ENCODE measurements at places on chromosomes 5 and 9. TPM values are rescaled to one million over a fixed set of nuclear protein-coding genes. Genes with fewer than 3 reads are reported as not detected.
A peak's percentile ranks its signal among the peaks of the same experiment; 100 is the strongest.

GFI1B gene
- 0.19 TPM for total RNA-seq

- DNase-seq, result no peak
These were observed 925.3 kb upstream of the CDH10 start for GRCh38 chr5:25570067-25570583.

TSLP gene
- 0.54 TPM for total RNA-seq

PCDHA13 gene
- total RNA-seq, result not detected

GRCh38 chr5:157744051-157745011, 819 bp downstream of the LSM11 start:
- peak; percentile 50 for DNase-seq

DNA sequence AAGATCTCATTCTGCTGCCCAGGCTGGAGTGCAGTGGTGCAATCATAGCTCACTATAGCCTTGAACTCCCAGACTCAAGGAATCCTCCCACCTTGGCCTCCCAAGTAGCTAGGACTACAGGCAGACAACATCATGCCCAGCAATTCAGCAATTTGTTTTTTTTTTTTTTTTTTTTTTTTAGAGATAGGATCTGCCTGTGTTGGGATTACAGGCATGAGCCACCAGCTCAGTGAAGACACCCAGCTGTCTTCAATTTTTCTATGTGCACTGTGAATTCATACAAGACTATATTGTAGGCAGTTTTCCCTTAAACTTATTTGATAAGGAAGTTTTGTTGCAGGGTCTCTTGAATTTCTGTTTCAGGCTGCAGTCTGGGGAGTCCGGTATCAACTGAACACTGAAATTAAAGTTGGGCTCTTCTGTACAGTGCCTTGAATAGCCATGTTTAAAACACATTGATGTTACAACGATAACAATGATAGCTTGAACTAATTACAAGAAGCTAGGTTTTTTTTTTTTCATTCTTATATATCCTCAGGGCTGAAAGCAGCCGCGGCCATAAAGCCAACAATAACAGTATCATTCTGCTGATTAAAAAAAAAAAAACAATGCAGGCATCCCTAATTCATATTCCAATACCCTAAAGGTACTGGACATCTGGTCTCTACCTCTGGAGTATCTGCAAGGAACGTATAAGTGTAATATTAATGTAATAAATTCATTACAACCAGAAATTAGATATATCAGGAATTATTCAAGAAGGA, 63.5 kb downstream of the MPDZ start:
- no peak for DNase-seq

DNA sequence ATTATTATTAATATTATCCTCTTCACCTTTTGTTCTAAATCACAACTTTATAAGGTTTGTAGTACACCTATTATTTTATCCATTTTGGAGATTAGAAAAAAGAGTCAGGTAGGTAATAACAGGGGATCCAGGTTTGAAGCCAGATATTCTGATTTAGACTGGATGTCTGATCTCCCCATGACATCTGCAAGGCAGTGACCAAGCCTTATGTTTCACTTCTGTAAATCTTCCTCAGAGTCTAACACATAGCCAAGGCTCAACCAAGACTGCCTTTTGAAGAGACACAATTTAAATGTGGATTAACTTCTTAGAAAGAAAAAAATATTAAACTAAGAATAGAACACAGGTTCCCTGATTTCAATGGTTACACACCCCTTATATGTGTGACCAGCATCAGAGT, 44.2 kb downstream of the CETN3 start:
- DNase-seq, result no peak

Data from activated CD4-positive, alpha-beta T cell treated with anti-CD3 and anti-CD28 coated beads for 36 hours (primary cell).